ENCODE measurements at places on chromosomes 6 and 20. TPM values are rescaled to one million over a fixed set of nuclear protein-coding genes. Genes with fewer than 3 reads are reported as not detected.
A peak's percentile ranks its signal among the peaks of the same experiment; 100 is the strongest.

Gene SLPI
- not detected for total RNA-seq

Gene FILIP1
- total RNA-seq: 1.3 TPM

Gene ZNF165
- total RNA-seq: 0.89 TPM

Gene GCM1
- not detected for total RNA-seq

GRCh38 chr6:89302936-89303335 is 12.2 kb downstream of the GABRR2 start:
- DNase-seq: no peak

- DNase-seq: peak; percentile 98
These were observed 4.8 kb upstream of the PMEPA1 start for GRCh38 chr20:57714409-57715267.

GRCh38 chr6:159935065-159935464 is 33.8 kb upstream of the IGF2R start:
- DNase-seq: peak; percentile 38

GRCh38 chr6:143727035-143727434 is 49.3 kb downstream of the PHACTR2 start:
- DNase-seq: no peak

DNA sequence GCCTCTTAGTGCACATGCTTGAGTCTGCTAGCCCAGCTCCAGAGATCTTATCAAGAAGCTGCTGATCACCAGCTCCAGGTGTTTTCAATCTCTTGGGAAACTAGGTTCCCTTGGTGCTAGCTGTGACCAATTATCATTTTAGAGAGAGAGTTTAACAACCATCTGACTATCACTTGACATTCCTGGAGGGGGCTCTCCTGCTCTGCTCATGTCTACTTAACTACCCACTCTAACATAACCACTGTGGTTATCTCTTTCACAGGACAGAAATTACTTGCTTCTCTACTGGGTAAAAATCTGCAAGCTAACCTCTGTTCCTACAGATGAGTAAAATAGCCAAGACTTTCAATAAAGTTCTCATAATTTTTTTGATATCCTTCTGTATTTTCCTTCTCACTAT is 823.4 kb upstream of the GJE1 start:
- peak; percentile 23 for DNase-seq

DNA sequence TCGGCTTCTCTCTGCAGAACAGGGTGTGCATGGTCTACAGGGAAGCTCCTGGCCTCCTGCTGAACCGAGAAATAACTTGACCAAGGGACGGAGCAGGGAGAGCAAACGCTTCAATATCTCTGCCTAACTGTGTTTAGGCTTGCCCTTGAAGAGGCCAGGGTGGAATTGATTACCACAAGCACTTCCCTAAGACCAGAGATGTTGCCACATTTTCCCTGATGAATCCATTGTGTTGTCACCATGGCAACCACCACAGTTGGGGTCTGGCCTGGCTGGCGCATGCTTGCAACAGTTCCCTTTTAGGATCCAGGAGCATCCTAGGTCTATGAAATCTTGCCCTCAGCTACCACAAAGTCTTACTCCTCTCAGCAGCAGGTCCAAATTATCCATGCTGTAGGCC is 213.5 kb upstream of the SULF2 start:
- DNase-seq: no peak

GRCh38 chr6:158645064-158646022 is 800 bp upstream of the DYNLT1 start:
- peak; percentile 51 for DNase-seq

- no peak for DNase-seq
These were observed 61.3 kb upstream of the HEY2 start for GRCh38 chr6:125688138-125688537.

DNA sequence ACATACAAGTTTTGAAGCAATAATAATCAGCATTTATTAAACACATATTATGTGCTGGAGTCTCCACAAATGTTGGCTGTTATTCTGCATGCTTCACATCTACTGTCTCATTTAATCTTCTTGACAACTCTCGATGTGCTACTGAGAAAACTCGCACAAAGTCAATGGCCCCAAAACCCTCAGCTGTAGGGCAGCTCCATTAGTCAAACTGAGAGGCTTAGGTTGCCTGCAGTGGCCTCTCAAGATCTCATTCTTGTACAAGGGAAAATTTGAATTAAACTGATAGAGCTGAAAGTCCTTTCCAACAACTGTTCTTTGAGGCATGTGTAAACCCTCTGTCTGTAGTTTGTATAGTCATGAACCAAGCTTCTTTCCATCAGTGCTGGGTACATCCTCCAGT is 49.8 kb downstream of the MBOAT1 start:
- no peak for DNase-seq

GRCh38 chr6:167714152-167714551 is 112.6 kb upstream of the AFDN start:
- no peak for DNase-seq

GRCh38 chr20:11267762-11268335 is 594.0 kb upstream of the JAG1 start:
- no peak for DNase-seq
